ENCODE measurements at places on chromosomes 16 and 17. TPM values are rescaled to one million over a fixed set of nuclear protein-coding genes. Genes with fewer than 3 reads are reported as not detected.

DNA sequence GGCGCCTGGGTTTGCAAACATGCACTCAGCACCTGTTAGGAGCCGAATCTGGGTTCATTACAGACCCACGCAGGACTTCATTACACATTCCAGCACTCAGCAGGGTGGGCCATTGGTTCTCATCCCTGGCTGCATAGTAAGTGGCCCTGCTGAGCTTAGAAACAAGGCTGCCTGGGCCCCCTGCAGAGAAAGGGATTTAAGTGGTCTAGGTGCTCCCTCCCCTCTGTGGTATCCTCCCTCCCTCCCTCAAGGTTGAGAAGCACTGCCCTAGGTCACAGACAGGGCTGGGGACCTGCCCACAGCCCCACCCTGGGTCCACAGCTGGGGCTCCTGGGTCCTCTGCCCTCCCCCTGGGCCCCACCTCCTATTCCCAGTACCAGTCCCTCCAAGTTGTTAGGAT lies 28.3 kb downstream of the WNT3 start:
- no peaks in the 10 kb centered on the region for H3K27me3 ChIP-seq
- H3K4me3 ChIP-seq = no peak overlapping the region
- no peak for DNase-seq
- no peak overlapping the region for H3K27ac ChIP-seq

- H3K4me1 ChIP-seq = peaks cover 12% of the 10 kb centered on the region
- no peaks in the 10 kb centered on the region for H3K27me3 ChIP-seq
- H3K4me3 ChIP-seq = no peak overlapping the region
- DNase-seq = no peak
Observed at GRCh38 chr16:533391-534123, 6.0 kb downstream of the CAPN15 start.

DNA sequence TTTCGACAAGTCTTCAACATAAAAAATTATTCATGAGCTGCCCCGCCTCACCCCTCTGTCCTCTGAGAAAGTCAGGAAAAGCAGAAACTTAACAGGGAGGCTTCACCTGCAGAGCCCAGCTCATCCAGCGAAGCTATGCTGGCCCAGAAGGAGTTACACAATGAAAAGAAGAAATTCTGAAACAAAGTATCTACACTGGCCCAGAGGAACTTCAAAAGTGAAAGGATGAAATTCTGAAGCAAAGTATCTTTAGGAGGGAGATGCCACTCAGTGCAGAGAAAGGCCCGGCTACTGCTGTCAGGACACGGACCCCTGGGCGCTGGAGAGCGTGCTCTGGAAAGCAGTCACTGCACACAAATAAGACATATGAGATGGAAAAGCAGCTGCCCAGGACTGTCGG lies 1.6 kb downstream of the GALNS start:
- no peaks in the 10 kb centered on the region for H3K27me3 ChIP-seq
- DNase-seq = no peak
- no peak overlapping the region for H3K4me3 ChIP-seq
- peaks cover 3% of the 10 kb centered on the region for H3K4me1 ChIP-seq

DNA sequence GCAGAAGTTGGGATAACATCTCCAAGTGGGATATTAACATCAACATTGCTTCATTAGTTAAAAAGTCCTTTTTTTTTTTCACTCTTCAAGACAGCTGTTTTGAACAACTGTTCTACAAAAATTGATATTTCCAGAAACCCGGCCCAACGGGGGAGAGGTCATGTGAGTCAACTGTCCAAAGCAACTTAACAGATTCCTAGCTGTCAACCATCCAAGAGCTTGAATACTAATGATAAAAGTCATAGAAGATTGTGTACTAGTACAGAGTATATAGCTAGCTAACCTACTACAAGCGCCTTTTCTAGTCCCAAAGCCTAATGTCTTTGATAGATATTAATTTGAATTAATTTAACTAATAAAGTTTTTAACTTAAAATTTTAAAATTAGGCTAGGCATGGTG lies 172.0 kb downstream of the CYB561 start:
- H3K27ac ChIP-seq = no peak overlapping the region
- no peaks in the 10 kb centered on the region for H3K36me3 ChIP-seq
- no peaks in the 10 kb centered on the region for H3K27me3 ChIP-seq
- H3K4me1 ChIP-seq = no peaks in the 10 kb centered on the region

The CNGB1 gene
- total RNA-seq = not detected

Measured in prostate gland (tissue), 2 donors.